ENCODE measurements at places on chromosomes 7 and 10. TPM values are rescaled to one million over a fixed set of nuclear protein-coding genes. Genes with fewer than 3 reads are reported as not detected.
A peak's percentile ranks its signal among the peaks of the same experiment; 100 is the strongest.

GLI3 gene
- polyA plus RNA-seq: 17.3 TPM

CFAP58 gene
- 0.37 TPM for polyA plus RNA-seq

CTNNA3 gene
- 15.8 TPM for polyA plus RNA-seq

CCDC136 gene
- 21.4 TPM for polyA plus RNA-seq

TMEM236 gene
- 0.21 TPM for polyA plus RNA-seq

DRGX gene
- not detected for polyA plus RNA-seq

NPTX2 gene
- 9.6 TPM for polyA plus RNA-seq

WEE2 gene
- polyA plus RNA-seq: 0.04 TPM

HSPA12A gene
- polyA plus RNA-seq: 11.1 TPM

REPIN1 gene
- polyA plus RNA-seq: 61.5 TPM

PRSS2 gene
- polyA plus RNA-seq: not detected

FAM180A gene
- polyA plus RNA-seq: not detected

CRYGN gene
- 0.23 TPM for polyA plus RNA-seq

PRTFDC1 gene
- 15.6 TPM for polyA plus RNA-seq

DNA sequence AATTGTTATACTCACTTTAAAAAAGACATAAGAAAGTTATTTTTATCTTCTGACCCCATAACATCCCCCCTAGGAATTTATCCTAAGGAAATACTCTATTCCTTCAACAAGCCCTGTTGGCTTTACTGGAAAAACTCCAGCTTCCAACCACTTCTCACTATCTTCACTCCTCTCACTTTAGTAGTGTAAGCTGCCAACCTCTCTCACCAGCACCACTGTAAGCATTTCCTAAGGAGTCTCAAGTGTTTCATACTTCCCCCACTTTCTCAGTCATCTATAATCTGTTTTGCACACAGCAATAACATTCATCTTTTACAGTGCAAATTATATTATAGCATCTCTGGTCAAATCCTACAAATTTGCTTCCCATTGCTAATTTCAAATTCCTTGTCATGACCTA lies 45.8 kb downstream of the GPR85 start:
- DNase-seq: no peak

DNA sequence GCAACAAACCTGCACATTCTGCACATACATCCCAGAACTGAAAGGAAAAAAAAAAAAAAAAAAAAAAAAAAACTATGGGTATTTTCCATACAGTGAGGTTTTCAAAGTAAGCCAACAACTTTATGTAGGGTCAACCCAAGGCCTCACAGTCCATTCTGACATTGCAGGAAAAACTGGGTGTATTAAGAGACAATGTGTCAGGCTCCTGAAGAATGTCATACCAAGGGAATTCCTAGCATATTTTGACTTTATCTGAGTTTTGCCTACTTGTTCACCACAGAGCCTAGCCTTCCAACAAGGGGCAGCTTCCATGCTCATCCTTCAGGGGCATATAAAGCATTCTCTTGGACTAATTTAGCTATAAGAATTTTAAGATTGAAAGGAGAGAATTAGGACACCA lies 368.9 kb downstream of the PLXDC2 start:
- no peak for DNase-seq

- DNase-seq: peak; percentile 28
Measured at GRCh38 chr7:19663816-19664462, 44.9 kb downstream of the POLR1F start.

GRCh38 chr7:157834501-157835163 lies 497.8 kb downstream of the DNAJB6 start:
- DNase-seq: no peak

DNA sequence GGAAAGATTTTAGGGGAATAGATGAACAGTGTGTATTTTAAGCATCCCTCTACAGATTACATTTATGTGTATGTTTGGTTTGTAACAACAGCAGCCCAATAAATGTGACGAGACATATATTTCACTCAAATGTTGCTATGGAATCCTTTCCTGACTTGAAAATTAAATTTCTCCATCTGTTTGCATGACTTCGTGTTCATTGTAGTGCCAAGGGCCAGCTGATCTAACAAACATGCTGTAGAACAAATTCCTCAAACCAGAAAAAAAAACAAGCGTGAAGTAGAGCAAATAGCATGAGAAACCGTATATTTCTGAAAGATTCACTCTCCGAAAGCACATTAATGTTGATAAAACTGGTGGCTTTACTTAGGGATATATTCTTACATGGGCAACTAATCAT lies 87.8 kb downstream of the NRCAM start:
- DNase-seq: no peak

DNA sequence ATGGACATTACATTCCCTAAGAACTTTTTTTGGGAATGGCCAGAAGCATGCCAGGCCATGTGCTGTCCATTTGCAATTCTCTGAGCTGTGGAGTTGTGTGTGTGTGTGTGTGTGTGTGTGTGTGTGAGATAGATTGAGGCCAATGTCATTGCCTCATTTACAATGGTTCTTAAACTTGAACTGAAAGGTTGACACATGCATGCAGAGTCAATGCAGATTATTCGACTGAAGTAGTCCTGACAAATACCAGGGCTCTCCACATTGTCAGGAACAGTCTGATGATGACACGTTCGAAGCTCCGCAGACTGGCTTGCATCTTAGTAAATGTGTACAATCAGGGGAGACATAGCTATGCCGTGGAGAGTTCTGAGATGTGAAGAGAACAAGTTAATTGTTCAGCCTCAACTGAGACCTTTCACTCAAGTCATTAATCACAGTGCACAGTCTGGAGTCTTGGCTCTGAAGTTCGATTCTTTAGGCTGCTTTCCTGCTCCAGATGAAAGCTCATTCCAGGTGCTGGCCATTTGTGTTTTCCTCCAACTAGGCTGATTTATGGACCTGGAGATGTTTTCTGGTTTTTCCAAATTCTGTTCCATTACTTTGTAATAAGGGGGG lies 921.9 kb downstream of the LRMDA start:
- DNase-seq: peak; percentile 81

GRCh38 chr10:79249186-79250121 lies 97.8 kb upstream of the PPIF start:
- DNase-seq: no peak

DNA sequence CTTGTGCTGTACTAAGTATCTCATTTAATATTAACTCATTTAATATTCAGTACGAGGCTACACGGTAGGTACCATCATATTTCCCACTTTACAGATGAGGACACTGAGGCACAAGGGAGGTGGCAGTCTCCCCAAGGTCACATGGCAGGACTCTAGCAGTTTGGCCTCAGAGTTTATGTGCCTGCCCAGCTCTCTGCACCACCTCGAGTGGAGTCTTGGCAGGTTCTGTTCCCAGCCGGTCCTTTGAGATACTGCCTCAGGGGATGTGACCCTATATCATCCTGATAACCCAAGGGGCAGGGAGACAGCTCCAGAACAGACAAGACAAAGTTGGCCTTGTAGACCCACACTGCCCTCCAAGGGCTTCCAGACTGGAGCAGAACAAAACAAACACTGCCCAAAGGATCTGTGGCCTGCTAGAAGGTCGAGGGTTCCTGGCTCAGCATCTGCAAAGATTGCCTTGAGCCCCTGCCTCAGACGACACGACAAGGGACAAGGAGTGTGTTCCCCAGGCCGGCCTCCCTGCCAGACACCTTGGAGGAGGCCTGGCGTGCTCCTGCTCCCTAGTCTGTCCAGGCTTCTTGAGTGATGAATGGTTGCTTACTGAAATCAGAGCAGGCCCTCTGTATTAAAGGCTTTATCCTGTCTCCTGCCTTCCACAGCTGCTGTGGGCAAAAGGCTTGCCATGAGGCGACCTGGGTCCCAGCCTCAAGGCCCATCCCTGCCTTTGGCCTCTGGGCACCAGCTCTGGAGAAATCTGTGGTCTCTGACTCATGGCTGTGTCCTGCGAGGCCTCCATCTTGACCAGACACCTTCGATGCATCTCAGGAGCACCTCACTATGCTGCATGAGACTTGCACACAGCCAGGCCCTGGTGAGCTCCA lies 3.9 kb upstream of the PWWP2B start:
- no peak for DNase-seq

GRCh38 chr10:33483124-33483815 lies 148.8 kb upstream of the NRP1 start:
- DNase-seq: no peak

GRCh38 chr7:153675131-153675530 lies 377.1 kb upstream of the DPP6 start:
- DNase-seq: no peak

GRCh38 chr10:62652114-62652513 lies 152.4 kb upstream of the ADO start:
- no peak for DNase-seq
